ENCODE measurements at places on chromosomes 16 and 17.

DNA sequence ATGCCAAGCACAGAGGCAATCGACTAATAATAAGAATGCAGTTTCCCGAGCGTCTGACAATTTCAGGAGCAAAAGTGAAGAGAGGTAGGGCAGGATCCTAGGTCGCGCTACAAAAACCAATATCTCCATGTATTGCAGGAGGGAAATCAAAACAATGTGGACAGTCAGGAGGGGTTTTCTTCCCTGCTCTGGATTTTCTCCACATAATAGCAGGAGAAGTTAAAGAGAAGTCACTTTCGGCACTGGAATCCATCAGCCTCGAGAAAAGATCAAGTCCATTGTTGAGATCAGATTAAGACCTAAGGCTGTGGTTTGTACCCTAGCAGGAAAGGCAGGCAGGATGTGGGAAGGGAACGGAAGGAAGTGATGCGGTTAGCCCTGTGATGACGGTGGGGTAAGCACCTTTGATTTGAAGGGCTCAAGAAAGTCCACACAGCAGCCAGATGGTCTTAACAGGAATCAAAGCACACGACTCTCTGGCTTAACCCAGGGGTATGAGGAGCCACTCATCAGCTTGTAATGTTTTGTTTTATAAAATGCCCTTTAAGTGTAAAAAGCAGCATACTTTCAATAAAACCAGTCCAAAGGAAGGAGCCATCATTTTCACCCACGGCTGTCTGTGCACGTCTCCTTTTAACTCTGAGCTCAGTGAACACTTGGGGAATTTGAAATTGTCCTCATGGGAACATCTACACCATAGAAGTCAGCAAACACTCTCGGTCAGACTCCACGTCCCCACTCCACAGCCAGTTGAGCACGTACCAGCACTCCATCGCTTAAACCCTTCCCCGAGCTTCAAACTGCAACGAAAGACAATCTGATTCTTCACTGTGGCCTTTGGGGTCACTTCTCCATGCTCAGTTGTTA lies 15.8 kb upstream of the AKTIP start:
- peak; percentile 23 for DNase-seq

DNA sequence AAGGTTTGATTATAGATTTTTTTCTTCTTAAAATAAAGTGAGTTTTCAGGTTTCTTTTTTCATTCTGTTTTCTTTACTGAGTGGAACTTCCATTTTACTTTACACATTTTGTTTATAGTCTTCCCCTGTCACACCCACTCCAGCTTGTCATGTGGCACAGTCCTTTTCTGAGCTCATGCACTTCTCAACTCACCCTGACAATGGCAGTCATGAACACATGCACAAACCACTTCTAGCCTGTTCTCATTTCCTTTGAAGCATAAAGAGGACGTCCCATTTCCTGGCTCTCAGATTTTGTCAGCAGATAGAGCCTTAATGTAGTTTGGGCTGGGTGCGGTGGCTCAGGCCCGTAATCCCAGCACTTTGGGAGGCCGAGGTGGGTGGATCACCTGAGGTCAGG lies 168.0 kb downstream of the AHSP start:
- no peak for DNase-seq

DNA sequence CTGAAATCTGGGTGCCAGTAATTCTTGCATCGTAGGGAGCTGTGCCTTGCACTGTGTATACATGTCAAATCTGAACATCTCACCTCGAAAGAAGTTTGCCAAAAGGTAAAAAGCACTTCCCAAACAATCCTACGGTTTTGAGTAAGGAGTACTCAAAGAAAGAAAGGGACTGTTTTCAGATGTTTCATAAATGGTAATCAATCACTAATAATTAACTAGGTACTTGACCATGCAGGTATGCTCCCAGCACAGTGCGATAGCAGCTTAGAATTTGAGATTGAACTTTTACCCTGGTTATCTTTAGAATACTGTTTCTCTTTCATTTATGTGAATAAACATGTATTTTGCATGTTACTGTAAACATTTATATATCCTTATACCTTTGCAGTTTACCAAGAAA lies 39.0 kb downstream of the PRKCA start:
- DNase-seq: no peak

- no peak for DNase-seq
Measured at GRCh38 chr17:45751466-45751865, 32.7 kb upstream of the CRHR1 start.

- DNase-seq: no peak
Measured at GRCh38 chr16:12793120-12793864, 10.4 kb downstream of the CPPED1 start.

GRCh38 chr16:21228361-21228872 lies 5.1 kb upstream of the ANKS4B start:
- no peak for DNase-seq

GRCh38 chr17:57395721-57396321 lies 139.5 kb downstream of the MSI2 start:
- no peak for DNase-seq

- DNase-seq: no peak
Measured at GRCh38 chr16:68362262-68362913, 51.6 kb downstream of the PRMT7 start.

GRCh38 chr16:70391881-70392481 lies 45.3 kb downstream of the DDX19A start:
- DNase-seq: peak; percentile 48

DNA sequence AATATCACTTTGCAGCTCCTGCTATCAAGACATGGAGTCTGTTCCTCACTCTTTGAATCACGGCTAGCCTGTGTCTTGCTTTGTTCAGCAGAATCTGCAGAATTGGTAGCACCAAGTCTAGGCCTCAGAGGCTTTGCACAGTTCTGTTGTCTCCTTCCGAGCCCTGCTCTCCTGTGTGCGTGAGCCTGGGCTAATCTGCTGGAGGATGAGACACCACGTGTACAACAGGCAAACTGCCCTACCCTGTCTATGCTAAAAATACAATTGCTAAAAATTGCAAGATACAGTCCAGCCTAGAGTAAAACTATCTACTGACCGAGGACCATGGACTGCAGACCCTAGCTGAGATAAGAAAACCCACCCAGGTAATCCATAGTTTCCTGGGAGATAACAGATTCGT lies 484.7 kb downstream of the NPIPA7 start:
- no peak for DNase-seq

GRCh38 chr17:66711881-66712321 lies 123.0 kb upstream of the CACNG5 start:
- DNase-seq: peak; percentile 75

- no peak for DNase-seq
Measured at GRCh38 chr16:84329843-84330684, 35.4 kb downstream of the WFDC1 start.

DNA sequence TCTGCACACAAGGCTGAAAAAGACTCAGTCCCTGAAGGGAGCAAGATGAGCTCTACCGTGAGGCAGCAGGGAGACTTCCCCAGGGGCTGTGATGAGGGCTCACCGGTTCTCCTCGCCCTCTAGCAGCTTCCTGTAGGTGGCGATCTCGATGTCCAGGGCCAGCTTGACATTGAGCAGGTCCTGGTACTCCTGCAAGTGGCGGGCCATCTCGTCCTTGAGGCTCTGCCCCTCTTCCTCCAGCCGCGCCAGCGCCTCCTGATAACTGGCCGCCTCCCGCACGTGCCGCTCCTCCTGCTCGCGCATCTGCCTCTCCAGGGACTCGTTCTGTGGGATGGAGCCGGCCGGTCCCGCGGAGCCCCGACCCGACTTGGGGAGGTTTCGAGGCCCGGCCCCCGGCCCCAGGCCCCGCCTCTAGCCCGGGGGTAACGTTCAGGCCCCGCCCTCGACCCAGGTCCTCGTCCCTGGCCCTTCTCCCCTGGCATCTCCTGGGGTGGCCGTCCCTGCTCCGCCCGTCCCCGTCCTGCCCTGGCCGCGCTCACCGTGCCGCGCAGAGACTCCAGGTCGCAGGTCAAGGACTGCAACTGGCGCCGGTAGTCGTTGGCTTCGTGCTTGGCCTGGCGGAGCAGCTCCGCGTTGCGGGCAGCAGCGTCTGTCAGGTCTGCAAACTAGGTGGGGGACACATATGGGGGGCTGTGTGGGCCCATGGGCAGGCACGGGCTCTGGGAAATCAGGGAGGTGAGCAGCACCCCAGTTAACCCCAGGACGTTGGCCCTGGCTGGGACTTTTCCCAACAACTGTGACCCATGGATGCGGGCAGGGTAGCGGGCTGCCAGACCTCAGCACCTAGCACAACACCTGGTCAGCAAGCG lies 3.9 kb downstream of the GFAP start:
- peak; percentile 32 for DNase-seq

DNA sequence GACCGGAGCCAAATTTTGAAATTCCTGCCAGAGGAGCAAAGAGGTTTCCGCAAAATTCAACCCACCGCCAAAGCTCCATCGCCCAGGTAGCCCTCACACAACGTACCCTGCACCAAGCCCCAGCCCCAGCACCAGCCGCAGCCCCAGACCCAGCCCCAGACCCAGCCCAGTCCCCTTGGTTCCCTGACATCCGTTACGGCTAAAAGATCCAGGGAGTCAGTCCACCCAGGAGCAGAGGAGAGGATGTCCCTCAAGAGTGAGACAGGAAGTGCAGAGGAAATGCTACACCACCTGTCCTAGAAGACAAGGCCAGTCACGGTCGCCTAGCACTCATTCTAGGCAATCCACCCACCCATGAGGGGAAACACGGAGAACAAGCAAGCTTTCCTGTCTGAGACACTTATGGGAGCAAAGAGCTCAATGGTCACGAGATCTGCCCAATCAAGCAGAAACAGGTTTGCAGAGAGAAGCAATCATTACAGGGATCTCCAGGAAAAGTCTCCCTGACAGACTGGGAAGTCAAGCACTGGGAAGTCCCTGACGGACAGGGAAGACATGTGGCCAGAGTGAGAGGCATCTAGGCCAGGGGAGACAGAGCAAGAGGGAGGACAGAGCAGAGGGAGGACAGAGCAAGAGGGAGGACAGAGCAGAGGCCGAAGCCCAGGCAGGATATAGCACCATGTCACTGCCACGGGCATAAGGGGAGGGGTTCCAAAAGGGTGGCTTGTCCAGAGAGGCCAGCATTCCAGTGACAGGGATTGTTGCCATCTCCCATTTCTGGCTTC lies 15.0 kb upstream of the KCNJ18 start:
- DNase-seq: no peak

DNA sequence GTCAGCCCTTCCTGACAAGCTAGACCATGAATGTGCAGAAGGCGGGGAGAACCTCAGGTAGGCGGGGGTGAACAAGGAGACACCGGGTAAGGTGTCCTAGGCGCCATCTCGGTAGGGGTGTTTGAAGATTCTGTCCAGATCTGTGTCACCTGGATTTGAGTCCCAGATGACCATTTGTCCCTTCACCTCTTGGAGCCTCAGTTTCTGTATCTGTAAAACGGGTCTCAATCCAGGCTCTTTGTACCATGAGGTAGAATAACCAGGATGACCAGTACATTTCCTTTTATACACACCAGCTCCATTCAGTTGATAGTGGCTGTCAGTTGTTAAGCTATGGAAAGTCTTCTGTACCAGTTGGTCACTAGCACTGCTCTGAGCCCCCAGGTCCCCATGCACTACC lies 86.7 kb downstream of the ABCC6 start:
- no peak for DNase-seq

DNA sequence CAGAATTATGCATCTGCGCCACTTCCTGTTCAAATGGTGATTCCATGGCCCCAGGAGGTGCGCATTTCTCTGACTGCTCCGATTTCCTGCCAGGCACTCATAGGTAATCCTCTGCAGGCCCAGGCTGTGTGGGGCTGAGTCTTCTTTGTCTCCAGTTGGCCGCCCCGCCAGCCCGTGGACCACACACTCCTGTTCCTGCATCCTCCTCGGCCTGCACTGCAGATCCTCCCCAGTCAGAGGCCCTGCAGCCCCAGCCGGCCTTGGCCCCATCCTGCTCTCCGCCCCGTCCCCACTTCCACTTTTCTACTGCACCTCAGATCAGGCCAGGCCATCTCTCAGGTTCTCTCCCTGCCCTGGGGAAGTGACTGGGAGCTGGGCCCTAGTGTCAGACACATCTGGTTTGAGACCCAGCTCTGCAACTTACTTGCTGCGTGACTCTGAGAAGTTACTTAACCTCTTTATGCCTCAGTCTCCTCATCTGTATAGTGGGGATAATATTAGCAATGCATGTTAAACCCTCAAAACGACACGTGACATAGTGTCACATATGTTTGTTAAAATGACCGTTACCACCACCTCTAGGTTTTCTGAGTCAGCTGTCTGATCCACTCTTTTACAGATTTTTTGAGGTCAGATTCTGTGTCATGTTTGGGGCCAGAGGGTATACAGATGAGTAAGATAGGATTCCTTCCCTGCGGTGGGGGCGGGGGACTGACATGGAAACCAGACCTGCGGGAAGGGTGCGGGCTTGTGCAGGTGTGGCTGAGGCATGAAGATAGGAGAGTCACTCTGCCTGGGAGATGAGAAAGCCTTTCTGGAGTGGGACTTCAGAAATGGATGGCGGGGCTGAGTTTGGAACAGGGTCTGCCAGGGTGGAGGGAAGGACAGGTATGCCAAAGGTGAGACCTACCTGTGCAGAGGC lies 12.8 kb downstream of the RAB11FIP4 start:
- DNase-seq: no peak

- no peak for DNase-seq
Measured at GRCh38 chr17:79203016-79203415, 128.4 kb downstream of the ENGASE start.

GRCh38 chr17:75325827-75326225 lies 36.6 kb upstream of the SLC25A19 start:
- peak; percentile 36 for DNase-seq

DNA sequence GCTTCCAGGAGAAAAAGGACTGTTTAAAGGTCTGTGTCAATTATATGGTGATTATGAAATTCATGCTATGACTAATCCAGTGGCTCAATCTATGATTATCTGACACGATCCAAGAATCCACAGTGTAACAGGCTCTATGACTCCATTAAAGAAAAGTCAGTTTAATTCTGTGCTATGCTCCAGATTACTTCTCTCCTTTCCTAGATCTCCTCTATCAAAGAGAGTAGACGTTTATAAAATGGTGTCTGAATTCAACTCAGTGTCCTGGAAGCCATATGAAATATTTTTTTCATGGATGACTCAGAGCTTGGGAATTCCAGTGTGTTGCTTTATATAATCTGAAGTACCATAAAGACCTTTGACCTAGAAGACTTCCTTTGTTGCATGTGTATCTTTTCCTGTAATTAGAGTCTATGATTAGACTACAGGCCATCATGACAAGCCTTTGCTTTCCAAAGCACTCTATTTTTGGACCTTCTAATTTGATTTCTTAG lies 27.0 kb upstream of the NF1 start:
- DNase-seq: peak; percentile 76

GRCh38 chr17:82697808-82698064 lies 762 bp downstream of the RAB40B start:
- DNase-seq: no peak
